ENCODE measurements at places on chromosomes 7 and 10.

DNA sequence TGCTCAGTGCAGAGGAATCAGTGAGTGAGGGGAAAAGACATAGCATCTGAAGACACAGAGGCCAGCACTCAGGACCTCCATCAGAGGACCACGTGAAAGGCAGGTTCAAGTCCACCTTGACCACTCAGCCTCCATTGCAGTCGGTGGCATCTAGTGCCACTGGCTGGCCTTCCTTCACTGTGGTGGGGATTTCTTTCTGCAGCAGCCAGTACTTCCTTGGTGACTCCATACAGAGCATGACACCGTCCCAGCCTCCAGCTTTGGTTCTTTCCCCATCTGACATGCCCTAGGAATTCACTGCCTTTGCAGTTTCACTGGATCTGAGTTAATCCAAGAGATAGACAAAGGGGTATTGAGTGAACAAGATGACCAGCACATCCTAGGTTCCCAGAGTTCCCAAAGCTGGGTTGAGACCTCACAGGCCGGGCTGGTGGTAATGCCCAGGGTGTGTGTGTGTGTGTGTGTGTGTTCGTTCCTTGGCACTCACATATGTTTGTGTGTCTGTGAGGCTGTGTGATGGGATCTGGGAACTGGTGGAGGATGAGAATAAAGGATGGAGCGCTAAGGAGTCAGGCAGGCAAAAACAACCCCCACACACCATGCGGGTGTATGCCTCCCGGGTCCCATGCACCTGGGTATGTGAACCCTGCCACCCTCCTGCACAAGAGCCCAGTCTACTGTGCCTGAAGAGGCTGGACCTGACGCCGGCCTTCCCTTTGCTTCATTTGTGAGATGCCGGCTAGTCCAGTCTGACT lies 57.8 kb downstream of the SYPL1 start:
- no peak for DNase-seq

DNA sequence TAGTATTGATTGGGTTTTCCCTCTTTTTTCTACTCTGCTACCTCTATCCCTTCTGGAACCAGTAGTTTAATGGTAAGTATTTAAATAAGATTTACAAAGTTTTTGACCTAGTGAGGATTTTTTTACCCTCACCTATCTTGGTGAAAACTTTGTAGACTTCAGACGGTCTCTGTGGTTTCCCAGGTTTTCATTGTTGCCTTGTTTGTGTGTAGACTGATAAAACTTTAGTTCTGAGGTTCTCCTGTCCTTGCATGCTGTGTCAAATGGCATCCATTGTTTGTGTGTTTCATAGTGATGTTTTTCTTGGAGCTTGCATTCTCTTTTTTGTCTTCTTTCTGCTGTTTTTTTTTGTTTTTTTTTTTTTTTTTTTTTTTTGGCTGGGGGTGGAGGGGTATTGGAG lies 22.6 kb downstream of the ZNRF2 start:
- no peak for DNase-seq

DNA sequence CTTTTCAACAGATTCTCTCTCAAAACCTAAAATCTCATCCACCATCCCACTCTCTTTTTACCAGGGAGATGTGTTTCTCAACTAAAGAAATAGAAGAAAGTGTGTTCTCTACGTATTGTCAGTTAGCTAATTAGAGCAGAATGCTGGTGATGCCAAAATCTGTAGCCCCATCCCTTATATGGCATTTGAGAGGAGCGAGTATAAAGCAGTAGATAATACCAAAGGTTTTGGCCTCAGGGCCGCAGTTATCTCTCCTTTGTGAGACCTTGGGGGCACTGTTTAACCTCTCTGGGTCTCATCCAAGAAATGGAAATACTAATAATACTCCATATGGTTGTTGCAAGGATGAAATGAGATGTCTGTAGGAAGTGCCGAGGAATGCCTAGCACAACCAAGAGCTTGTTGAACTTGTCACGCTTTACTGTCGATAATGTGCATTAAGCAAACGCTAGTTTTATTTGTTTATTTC lies 456 bp upstream of the DLD start:
- no peak for DNase-seq

DNA sequence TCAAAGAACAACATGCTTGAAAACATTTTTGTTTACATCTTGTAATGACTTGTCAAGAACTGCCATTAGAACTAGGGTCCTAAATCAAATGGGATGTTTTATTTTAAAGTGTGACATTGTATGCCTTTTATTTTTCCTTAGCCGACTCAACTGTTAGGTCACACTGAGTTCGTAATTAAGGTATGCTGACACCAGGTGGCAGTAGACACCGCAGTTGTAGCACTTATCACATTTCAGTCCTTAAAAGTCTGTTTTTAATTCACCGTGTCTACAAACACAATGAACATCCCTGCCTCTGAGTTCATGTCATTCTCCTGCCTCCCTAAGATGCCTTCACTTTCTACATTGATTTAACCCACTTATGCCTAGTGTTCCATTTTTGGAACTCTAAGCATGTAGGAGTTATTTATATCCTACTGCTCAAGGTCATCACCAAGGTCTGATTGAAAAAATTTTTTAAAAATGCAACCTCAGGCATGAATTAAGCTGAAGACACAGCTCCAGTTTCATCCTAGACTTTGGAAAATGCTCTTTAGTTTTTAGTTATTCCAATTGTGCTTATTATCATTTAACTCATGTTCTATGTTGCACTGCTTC lies 186.1 kb downstream of the BMPER start:
- DNase-seq, result no peak

GRCh38 chr7:158396982-158397862 lies 190.4 kb downstream of the PTPRN2 start:
- no peak for DNase-seq

- no peak for DNase-seq
These were observed 42.5 kb upstream of the LCOR start for GRCh38 chr10:96789571-96790108.

GRCh38 chr7:141123522-141123921 lies 49.7 kb downstream of the TMEM178B start:
- no peak for DNase-seq

GRCh38 chr7:50304911-50305582 lies 531 bp downstream of the IKZF1 start:
- DNase-seq, result no peak

DNA sequence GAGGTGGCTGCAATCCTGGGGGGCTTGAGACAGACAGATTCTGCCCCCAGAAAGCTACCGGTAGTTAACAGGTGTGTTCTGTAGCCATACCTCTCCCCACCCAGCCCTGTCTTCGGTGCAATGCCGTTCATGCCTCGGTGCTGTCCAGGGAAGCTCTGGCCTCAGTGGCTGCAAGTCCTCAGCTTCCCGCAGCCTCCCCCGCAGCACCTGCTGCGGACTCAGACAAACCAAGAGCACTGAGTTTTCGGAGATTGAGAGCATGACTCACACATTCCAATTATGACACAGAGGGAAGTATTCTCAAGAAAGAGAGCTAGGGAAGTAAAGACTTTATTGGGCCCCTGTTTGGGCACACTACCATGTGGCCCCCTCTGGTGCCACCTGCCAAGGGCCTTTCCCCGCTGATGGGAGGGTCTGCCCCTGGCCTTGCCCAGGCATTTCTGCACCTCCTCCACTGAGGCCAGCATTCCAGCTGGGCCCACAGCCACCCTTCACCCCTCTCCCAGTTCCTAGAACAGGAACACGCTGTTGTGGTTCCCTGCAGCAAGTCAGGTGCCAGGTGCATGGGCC lies 30.2 kb upstream of the EZH2 start:
- DNase-seq, result no peak

- no peak for DNase-seq
These were observed 7.1 kb downstream of the CHAT start for GRCh38 chr10:49620841-49621378.

- no peak for DNase-seq
These were observed 20.8 kb upstream of the RELN start for GRCh38 chr7:104010052-104010909.

- no peak for DNase-seq
These were observed 9.6 kb upstream of the C10orf105 start for GRCh38 chr10:71729161-71729636.

DNA sequence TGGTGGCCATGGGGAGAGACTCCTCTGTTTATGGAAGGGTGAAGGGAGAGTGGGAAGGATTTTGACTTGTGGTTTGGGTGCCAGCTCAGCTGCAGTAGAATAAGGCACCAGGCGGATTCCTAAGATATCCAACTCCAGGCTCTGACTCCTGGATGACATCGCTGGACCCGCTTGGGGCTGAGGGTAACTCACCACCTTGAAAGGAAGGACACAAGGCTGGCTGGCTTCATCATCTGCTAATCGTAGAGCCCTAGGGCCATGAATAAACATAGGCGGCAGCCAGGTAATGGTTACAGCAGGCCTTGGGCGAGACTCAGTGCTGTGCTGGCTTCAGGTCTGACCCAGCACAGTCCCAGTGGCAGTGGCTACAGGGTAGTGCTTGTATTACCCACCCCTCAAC lies 16.7 kb upstream of the LIPK start:
- DNase-seq, result no peak

DNA sequence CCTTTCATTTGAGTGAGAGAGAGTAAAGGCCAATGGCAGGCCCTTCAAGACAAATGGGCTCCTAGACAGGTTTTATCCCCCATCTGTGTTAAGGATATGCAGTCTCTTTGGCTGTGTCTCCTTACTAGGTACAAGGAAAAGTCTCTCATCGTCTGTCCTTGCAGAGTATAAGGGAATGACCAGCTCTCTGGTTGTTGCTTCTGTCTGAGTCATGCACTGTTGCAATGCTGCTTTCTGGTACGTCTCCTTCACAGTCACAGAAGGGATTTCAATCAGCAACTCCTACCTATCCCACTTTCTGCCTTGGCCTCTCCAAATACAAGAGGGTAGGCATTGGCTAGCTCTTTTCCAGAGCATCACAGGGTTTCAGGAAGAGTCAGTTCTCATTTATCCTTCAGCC lies 48.1 kb downstream of the CTTNBP2 start:
- DNase-seq, result no peak

GRCh38 chr7:151890355-151891004 lies 13.6 kb upstream of the PRKAG2 start:
- no peak for DNase-seq

GRCh38 chr10:28668363-28669226 lies 8.7 kb upstream of the BAMBI start:
- no peak for DNase-seq

DNA sequence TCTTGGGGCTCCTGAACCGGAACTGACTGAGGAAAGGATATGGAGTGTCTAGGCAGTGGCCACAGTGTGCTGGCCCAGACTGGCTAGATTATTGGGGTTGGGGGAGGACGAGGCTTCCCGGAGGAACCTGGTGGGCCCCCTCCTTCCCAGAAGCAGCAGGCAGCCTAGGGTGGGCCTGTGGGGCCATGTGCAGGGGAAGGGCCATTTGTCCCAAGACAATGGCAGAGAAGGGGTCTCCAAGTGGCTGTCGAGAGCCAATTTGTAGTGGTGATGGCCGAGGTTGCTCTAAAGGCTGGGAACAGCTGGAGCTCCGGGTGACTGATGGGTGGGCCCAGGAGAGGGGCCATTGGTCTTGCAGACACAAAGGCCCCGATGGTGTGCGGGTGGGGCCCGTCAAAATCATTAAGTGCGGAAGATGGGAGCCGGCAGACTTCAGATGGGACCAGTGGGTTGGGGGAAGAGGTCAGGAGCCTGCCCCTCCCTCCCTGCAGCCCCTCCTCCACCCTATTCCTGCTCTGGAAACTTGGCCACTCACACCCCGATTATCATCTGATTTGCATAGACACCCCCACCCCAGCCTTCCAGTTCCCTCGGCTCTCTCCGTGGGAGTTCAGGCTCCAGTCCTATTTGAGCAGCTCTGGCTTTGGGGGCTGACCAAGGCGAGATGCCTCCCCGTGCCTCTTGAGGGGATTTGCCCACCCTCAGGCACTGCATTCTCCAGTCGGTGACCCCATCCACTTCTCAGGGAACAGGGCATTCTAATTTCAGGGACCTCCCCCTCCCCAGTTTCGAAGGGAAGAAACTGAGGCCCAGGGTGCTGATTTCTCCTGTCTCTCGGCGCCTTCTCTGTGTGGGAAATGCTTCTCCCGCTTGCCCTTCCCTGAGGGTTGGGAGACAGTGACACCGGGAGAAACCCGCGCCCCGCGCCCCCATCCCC lies 36.0 kb upstream of the PAX2 start:
- DNase-seq, result no peak

DNA sequence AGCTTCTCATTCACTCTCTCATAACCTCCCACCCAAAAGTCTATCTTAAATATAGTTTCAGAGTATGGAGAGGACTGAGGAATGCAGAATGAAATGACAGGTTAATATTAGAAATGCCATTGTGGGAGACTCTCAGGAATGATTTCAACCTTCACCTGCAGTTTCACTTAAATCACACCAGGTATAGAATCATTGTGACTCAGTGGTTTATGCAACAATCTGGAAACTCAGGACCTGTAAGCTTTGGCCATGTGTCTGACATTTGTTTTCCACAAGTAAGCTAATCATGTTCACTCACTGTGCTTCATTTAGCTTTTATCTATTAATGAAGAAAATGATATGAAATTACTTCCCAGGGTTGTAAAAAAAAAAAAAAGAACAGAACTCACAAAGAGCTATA lies 8.7 kb upstream of the PTPN12 start:
- DNase-seq, result no peak

GRCh38 chr10:83809001-83809400 lies 330.3 kb upstream of the GHITM start:
- DNase-seq, result no peak
